Stimulated activated CD4-positive, alpha-beta T cell treated with anti-CD3 and anti-CD28 coated beads, Interleukin-4, amount 100 ng/mL, for 48 hours (primary cell): ENCODE measurements at places on chromosomes 3 and 15.

- no peak for DNase-seq
Observed at GRCh38 chr3:72679540-72680198, 168.6 kb downstream of the SHQ1 start.

DNA sequence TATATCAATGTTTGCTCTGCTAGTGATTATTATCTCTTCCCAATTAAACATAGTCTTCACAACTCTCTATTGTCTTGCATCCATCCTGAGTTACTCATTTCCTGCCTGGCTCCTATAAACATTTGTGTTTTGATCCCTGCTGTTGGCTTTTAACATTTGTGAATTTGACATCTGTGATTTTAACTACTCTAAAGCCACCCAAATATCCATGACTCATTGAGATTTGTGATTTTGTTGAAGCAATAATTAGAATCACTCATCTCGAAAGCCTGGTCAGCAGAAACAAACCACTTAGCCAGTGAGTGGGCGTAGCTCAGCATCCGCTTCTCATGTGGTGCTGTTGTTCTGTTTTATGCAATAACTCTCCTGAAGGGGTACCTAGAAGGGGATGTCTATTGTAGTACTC is 174.3 kb upstream of the ZBTB20 start:
- no peak for DNase-seq

- DNase-seq = no peak
Observed at GRCh38 chr15:60975218-60975617, 253.9 kb downstream of the RORA start.

DNA sequence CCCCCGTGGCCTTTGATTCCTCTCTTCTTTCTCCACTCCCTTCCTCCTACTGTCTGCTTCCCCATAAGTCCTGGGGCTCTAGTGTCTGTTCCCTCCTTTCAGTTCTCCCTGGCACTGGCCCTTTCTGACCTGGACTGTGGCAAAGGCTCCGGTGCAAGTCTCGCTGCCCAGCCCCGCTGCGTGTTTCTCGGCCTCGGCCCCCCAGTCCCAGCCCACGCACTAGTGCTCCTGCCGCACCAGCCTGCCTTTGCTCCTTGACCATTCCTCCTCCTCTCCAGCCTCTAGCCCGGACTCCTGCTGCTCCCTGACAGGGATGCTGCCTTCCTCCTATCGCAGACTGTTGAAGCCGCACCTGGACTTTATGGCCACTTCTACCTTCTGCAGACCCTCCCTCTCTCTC is 2.1 kb downstream of the TM6SF1 start:
- DNase-seq = no peak
